ENCODE measurements at places on chromosomes 6 and 20. TPM values are rescaled to one million over a fixed set of nuclear protein-coding genes. Genes with fewer than 3 reads are reported as not detected.

TRERF1 gene
- total RNA-seq: 3.7 TPM

IL20RA gene
- total RNA-seq: 6.0 TPM

ZNF341 gene
- total RNA-seq: 4.9 TPM

LY6G5C gene
- 3.1 TPM for total RNA-seq

HLA-DRB5 gene
- total RNA-seq: 407 TPM

ISM1 gene
- 9.8 TPM for total RNA-seq

KCNQ5 gene
- 1.7 TPM for total RNA-seq

RBM12 gene
- 71.7 TPM for total RNA-seq

SDCBP2 gene
- 21.5 TPM for total RNA-seq

DNA sequence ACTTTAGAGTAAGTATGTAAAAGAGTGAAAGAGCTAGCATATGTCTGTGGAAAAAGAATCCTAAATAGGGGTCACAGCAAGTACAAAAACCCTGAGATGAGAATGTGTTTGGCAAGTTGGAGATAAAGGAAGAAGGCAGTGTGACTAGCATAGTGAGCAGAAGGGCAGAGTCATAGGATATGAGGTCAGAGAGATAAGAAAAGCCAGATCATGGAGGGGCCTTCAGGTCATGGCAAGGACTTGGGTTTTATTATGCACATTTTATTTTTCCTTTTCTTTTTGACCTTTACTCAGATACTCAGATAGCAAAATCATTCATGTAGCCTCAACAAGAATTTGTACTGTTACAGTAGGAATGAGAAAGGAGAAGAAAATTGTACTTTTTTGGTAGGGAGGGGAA, 138.0 kb downstream of the GJA1 start:
- no peak for DNase-seq

DNA sequence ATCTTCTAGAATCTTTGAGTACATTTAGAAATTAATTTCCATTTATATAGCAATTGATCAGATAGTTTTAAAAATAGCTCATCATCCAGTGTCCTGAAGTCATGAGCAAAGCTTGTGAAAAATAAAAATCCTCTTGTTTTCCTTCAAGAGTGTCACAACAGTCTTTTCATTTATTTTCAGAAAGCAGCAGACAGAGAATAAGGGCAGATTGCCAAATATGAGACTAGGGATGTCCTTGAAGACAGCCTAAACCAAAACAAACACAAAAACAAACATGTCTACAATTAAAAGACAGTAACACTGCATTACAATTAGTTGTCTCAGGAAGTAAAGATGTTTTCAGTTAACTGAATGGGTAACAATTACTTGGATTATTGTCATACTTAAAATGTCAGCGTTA, 682.8 kb downstream of the TFAP2A start:
- no peak for DNase-seq

- no peak for DNase-seq
Measured at GRCh38 chr6:94133106-94133505, 713.7 kb upstream of the EPHA7 start.

DNA sequence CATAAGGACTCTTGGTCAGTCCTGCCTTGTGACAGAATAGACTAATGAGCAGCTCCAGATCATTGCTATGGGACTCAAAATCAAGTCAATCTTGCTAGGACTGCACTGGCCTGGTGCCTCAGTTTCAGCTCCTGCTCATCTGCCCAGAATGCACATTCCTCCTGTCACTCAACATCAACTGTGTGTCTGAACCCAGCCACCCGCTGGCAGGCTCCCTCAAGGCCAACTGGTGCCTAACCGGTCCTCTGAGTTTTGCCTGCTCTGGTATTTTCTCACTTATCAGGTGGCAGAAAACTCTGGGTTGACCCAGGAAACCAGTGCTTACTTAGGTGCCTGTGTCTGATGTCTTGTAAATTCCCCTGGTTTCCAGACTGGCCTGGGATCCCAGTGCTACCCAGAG, 297.7 kb downstream of the DHX35 start:
- no peak for DNase-seq

GRCh38 chr20:21821358-21821757, 115.9 kb downstream of the PAX1 start:
- no peak for DNase-seq

DNA sequence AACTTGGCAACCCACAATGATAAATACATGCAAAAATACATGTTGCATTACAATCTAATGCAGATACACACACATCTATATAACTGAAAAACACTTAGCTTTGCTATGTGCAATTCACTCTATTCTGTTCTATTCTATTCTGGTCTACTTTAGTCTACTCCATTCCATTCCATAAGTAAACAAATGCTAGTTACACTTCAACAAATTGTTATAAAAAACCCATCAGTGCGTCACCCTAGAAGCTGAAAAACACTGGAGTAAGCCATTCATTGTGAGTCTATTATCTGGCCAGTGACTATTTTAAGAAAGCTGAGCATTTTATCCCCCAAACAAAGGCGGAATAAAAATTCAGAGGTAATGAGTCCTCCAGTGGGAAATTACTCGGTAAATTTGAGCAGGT, 315.7 kb upstream of the EPHA7 start:
- DNase-seq: no peak

DNA sequence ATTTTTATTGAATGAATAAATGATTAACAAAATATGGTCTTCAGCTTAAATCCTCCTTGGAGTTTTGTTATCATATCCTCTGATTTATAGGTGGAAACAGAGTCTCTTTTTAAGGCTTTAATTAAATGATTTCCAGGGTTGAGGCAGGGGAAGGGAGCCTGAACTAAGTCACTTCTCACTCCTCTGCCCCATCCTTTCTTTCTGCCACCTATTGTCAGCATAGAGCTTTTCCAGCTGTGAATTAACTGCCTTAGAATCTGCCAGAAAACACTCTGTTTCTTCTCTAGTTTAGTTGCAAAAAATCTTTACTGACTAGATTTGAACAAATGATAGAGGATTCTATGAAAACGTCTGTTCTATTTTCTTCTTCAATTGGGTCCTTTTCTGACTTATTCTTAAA, 9.8 kb downstream of the OGFRL1 start:
- no peak for DNase-seq
